Central memory CD8-positive, alpha-beta T cell (primary cell): ENCODE measurements at places on chromosomes 16 and 17.

DNA sequence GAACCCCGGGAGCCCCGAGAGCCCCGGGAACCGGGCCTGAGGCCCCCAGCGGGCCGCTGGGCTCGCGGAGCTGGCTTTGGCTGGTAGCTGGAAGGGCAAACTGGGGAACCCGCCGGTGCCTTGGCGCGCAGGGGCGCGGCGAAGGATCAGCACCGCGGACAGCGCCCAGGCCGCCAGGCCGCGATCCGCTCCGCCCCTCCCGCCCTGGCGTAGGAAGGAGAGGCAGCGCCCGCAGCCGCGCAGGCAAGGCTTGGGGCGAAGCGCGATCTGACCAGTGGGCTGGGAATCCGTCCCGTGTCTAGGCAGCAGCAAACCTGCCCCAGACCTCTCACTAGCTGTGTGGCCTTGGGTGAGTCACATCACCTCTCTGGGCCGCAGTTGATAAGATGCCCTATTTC, 331 bp upstream of the CCDC92B start:
- no peak overlapping the region for H3K4me3 ChIP-seq
- peaks cover 2% of the 10 kb centered on the region for H3K36me3 ChIP-seq
- H3K27me3 ChIP-seq: peaks cover 62% of the 10 kb centered on the region
- no peak overlapping the region for H3K27ac ChIP-seq
- no peaks in the 10 kb centered on the region for H3K4me1 ChIP-seq
- DNase-seq: peak; percentile 62

DNA sequence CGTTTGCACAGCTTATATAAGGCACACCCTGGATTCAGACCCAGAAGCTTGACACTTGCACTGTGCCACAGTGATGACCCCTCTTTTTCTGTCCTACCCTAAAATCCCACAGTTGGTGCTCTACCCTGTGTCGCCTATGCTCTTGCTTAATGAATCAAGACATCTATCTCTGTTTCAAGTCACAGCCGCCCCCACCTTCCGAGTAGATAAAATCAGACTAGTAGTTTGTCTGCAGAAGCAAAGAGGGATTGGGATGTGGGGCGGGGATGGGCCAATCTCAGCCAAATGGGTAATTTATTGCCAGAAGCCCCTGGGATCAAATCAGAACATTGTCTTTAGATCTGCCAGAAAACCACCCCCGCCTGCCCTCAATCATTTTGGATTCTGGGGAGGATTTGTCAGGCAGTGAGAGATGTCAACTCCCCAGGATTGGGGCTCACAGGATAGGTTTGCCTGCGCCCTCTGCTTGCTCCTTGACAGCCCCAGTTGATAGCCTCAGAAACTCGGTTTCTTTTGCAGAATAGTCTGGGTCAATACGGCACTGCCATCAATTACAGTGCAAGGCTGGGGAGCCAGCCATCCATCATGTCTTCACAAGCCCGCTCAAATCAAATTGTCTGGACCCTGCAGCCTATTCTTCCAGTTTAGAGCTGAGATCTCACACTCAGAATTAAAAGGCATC, 520.8 kb downstream of the GRIN2A start:
- no peaks in the 10 kb centered on the region for H3K36me3 ChIP-seq
- H3K4me1 ChIP-seq: no peaks in the 10 kb centered on the region
- H3K27me3 ChIP-seq: no peaks in the 10 kb centered on the region
- no peak overlapping the region for H3K4me3 ChIP-seq

DNA sequence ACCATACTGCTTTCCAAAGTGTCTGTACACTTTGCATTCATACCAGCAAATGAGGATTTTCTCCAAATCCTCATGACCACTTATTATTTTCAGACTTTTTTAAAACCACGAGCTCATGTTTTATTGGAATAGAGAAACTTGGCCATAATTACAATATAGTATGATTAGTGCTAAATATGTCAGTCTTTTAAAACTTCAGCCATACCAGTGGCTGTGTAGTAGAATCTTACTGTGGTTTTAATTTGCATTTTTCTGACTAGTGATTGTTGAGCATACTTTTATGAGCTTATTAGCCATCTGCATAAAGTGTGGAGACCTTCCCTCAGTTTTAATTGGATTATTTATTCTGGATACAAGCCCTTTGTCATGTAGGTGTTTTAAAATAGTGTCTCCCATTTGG, 57.8 kb downstream of the NLK start:
- H3K27me3 ChIP-seq: no peaks in the 10 kb centered on the region
- peaks cover 2% of the 10 kb centered on the region for H3K36me3 ChIP-seq
- no peak overlapping the region for H3K4me3 ChIP-seq
- no peaks in the 10 kb centered on the region for H3K4me1 ChIP-seq
- no peak overlapping the region for H3K27ac ChIP-seq

DNA sequence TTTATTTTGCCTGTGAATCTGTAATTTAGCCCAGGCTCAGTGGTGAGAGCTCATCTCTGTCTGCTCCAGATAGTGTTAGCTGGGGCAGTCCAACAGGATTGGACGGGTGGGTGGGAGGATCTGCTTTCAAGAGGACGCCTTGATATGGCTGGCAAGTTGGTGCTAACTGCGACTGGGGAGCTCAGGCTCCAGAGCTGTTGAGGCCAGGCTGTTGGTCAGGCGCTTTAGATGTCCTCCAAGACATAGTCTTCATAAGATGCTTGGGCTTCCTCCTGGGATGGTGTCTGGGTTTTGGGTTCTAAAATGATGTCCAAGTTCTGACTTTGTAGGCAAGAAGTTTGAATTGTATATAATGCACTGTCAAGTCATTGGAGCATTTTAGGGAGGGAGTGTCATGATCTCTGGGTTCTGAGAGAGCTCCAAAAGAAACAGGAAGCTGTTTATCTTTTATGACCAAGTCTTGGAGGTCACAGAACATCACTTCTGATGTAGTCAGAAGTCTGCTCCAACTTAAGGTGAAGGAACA, 12.8 kb upstream of the PCTP start:
- no peaks in the 10 kb centered on the region for H3K4me1 ChIP-seq
- no peaks in the 10 kb centered on the region for H3K36me3 ChIP-seq
- H3K4me3 ChIP-seq: no peak overlapping the region
- no peak for DNase-seq
- H3K27me3 ChIP-seq: peaks cover 22% of the 10 kb centered on the region

DNA sequence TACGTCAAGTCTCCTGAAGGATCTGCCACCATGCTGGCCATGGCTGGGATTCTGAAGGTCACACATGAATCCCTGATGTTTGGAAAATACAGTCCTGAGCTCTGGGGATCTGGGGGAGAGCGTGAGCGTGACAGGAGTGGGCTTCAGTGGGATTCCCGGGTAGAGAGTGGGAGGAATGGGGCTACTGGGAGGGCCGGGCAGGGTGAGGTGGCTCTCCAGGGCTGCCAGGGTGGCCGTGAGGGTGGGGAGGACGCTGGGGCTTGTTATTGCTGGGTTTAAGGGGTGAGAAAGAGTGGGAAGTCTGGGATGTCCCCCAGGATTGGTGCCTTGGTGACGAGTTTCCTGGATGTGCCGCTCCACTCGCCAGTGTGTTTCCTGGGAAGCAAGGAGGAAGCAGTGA, 31.3 kb downstream of the FOXL1 start:
- no peak for DNase-seq
- H3K36me3 ChIP-seq: no peaks in the 10 kb centered on the region
- no peak overlapping the region for H3K4me3 ChIP-seq
- no peak overlapping the region for H3K27ac ChIP-seq

DNA sequence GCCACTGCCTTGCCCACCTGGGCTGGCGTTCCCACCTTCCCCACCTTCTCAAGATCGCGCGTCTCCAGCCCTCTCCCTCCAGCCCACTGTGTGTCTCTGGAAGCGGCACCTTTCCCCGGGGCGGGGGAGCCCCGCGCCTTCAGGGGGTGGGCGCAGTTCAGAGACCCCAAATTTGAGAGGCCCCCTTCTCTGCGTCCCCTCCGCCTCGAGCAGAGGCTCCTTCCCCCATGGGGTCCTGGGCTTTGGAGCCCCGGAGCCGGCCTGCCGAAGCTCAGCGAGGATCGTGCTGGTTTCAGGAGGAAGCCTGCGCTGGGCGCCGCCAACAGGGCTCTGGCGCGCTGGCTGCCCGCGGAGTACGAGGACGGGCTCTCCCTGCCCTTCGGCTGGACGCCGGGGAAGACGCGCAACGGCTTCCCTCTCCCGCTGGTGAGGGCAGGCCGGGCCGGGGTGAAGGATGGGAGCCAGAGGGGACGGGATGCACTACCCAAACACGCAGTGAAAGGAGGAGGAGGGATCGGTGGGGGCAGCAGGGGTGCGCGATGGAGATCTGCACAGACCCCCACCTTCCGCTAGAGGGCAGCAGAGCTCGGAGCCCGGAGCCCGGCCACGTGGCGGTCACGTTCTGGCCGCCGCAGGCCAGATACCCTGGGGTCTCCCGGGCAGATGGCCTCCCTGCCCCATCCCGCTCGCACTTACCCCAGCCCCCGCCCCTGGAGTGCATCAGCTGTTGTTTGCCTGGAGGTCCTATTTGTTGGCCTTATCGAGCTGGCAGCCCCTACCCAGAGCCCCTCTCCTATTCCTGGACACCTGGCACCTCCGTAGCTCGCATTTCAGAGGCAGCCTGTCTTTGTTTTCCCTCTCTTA, 11.1 kb downstream of the LPO start:
- peaks cover 14% of the 10 kb centered on the region for H3K4me1 ChIP-seq
- H3K27ac ChIP-seq: no peak overlapping the region

DNA sequence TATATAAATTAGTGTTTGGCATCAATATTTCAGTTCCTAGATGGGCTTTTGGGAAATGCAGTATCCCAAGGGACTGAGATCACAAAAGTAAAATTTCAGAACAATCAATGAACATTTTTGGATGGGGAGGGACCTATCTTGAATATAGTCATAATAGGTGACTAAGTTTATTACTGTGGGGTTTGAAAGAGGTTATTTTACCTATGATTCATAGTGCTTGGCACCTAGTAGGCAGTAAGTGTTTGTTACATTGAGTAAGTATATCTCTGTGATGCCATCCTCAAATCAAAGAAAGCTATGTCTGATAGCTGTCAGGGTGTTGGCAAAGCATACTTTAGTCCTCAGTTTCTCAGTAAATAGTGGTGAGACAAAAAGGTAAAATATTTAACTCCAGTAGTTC, 36.9 kb downstream of the ZNF207 start:
- H3K27ac ChIP-seq: no peak overlapping the region
- peaks cover 25% of the 10 kb centered on the region for H3K36me3 ChIP-seq
- peaks cover 24% of the 10 kb centered on the region for H3K4me1 ChIP-seq
